Karpas-422 (cell line): ENCODE measurements at places on chromosomes 11 and 22. TPM values are rescaled to one million over a fixed set of nuclear protein-coding genes. Genes with fewer than 3 reads are reported as not detected.
A peak's percentile ranks its signal among the peaks of the same experiment; 100 is the strongest.

CHADL gene
- total RNA-seq = 0.90 TPM in 1 of 2 replicates, not detected in the other

- no peak for DNase-seq
Measured at GRCh38 chr22:40051322-40051721, 56.6 kb downstream of the FAM83F start.

DNA sequence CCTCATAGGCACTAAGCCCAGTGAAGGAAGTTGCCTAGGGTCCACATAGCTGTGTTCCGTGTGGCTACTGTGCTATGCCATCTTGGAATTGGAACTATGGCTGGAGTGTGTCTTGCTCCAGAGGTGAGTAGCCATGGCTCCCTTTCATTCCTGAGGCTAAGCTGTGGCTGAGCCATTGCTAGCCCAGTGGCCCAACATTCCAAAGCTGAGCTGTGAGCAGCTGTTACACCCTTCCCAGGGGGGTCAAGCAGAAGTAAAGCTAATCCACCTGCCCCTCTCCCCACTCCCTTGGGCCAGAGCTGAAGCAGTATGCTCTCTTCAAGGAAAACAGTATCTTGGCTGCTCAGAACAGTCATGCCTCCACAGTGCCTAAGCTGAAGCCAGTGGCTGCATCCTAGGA, 51.1 kb downstream of the USP35 start:
- no peak for DNase-seq

GGTLC2 gene
- not detected in 2 replicates for total RNA-seq

SMTNL1 gene
- not detected in 2 replicates for total RNA-seq

GGTLC3 gene
- total RNA-seq = not detected in 2 replicates

HEPHL1 gene
- not detected in 2 replicates for total RNA-seq

- no peak for DNase-seq
Measured at GRCh38 chr11:67010296-67010905, 12.5 kb upstream of the SYT12 start.

DNA sequence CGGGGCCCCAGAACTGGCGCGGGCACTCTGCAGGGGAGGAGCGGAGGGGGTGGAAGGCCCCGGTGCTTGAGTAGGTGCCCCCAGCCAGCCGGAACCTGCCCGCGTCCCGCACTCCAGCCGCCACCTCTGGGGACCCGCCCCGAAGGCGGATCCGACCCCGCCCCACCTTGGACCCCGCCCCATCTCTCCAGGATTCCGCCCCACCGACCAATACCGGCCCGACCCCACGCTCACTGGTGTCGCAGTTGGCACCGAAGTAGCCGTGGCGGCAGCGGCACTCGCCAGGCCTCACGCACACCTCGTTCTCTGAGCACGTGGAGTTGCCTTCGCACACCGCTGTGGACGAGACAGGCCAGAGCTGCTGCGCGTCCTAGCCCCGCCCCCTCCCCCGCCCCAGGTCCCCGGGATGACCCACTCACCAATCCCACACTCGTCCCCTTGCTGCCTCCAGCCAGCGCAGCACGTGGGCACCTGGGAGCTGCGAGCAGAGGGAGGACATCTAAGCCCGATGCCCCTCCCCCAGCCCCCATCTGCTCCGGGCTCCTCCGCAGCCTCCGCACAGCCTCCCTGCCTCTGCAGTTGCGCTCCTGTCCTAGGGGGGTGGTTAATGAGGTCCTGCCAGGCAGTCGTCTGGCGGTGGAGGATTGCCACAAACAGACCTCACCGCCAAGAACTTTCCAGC, 6.0 kb downstream of the SCARF2 start:
- no peak for DNase-seq

- DNase-seq = no peak
Measured at GRCh38 chr22:50701076-50701419, 28.4 kb downstream of the SHANK3 start.

NLRP14 gene
- total RNA-seq = 0.19 and 0.51 TPM in 2 replicates

DNA sequence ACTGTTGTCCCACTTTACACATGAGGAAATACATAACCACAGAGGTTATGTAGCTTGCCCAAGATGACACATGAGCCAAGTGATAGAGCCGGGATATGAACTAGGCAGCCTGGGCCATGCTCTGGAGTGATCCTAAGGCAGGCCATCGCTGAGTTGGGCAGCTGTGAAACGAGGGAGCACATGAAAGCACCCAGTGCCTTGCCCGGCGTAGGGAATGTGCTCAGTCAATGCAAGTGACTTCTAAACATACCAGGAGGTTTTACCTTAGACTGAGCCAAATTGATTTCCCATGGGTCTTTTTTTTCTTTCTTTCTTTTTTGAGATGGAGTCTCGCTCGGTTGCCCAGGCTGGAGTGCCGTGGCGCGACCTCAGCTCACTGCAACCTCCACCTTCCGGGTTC, 10.5 kb downstream of the GRIK4 start:
- no peak for DNase-seq

RAG2 gene
- total RNA-seq = not detected in 2 replicates

- no peak for DNase-seq
Measured at GRCh38 chr11:55572548-55572947, 620 bp downstream of the OR4C16 start.

DNA sequence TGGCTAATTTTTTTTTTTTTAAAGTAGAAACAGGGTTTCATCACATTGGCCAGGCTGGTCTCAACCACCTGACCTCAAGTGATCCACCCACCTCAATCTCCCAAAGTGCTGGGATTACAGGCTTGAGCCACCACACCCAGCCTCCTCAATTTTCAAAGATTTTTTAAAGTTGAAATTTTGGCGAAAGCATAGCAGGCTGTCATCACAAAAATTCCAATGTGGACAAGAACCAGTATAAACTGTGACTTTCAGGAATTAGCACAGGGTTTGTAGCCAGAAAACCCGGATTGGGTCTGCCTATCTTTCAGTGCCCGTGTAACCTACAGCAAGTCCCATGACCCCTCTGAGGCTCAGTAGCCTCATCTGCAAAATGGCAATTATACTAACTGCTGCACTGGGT, 80.2 kb downstream of the SGSM3 start:
- no peak for DNase-seq

DNA sequence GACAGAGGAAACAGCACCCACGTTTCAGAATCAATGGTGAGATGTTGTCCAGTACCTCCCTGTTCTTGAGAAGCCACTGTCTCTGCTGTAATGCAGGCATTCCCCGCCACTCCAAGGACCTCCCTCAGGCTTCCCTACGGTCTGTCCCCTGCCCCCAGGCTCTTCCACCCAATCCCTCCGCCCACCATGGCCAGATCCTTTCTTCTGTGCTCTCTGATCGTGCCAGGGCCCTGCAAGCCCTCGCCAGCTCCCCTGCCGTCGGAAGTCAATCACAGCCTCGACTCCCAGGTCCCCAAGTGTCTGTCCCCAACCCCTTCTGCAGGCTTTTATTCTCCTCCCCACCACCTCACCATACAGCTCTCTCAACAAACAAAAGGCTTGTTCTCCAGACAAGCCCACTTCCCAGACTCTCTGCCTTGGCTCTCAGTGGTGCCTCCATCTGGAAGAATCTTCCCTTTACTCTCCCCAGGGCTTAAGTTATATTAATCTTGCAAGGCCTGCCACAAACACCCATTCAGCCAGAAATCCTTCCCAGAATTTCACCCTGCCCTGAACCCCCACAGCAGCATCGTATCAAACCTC, 13.7 kb downstream of the SCN4B start:
- DNase-seq = no peak

KRTAP5-11 gene
- total RNA-seq = not detected in 2 replicates

CCDC116 gene
- 0.11 and 1.3 TPM in 2 replicates for total RNA-seq

H19 gene
- 59.7 and 65.5 TPM in 2 replicates for total RNA-seq

DNA sequence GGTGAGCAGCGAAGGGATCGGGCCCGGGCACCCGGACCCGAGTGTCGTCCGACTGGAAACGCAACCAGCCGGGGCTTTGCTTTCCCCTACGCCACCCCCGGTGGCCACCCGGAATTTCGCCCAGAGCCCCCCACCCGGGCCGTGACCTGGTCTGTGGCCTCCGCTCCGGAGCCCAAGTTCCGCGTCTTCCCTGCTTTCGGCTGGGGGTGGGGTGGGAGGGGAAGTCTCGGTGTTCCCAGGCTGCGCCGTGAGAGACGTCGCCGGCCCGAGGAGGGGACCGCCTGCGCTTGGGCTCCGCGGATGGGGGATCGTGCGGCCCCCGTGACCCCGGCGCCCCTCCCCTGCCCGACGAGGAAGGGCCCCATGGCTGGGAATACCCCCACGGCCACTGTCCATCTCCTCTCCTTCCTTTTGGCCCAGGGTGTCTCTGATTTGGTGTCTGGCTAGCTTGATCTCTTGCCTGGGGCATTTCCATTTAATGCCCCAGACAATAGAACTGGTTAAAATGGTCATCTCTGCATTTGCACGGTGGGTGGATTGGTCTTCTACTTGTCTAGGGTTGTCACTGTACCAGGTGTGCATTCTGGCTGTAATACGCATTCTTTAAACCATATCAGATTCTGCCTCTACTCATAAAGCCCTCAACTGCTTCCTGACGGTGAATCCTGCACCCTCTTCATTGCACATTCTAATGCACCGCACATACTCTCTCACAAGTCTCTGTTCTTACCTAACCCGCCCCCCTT, 789 bp downstream of the SIK2 start:
- peak; percentile 97 for DNase-seq

GRCh38 chr11:29449281-29450074, 567.4 kb downstream of the KCNA4 start:
- DNase-seq = no peak

- DNase-seq = no peak
Measured at GRCh38 chr11:117313091-117313490, 3.0 kb downstream of the BACE1 start.

DNA sequence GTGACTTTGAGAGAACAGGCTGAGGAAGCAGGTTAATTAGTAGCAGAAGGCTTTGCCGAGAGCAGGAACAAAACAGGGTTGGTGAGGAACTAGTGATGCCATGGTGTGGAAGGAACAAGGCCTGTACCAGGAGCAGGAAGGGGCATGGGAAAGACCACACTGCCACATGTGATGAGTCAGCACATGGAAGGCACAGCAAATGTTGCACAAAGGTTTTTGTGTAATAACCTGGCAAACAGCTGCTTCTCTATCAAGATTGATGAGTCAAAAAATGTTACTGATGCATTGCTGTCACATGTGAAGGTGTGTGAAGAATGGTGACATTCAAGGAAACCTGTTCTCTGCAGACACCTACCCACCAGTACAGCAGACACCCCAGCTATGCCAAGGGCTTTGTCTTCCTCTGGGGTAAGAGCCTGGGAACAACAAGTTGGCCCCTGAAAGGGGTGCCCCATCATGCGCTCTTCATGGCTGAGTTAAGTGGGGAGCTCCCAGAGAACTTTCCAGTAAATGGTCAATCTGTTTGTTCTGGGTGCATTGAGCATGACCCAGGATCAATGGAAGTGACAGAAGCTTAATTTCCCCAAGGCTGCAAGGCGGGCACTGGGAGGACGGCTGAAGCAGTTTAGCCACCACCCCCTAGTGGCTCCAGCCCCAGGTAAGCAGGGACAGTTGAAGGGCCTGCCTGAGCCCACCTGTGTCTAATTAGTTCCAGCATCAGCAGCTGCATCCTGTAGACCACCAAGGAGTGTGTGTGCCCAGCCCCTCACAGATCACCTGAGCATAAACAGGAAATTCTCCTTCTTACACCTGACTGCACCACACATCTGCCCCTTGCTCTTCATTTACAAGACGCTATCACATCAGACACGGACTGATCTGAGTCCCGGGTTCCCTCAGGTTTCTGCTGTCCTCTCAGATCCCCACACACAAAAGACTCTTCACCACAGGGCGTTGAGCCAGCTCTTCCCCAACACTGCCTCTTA, 47.6 kb downstream of the GGTLC2 start:
- no peak for DNase-seq

ACRV1 gene
- total RNA-seq = not detected in 2 replicates

- DNase-seq = no peak
Measured at GRCh38 chr11:40281052-40281580, 1178.3 kb downstream of the LRRC4C start.

DBX1 gene
- total RNA-seq = not detected in 2 replicates
